HFFc6 (cell line): ENCODE measurements at places on chromosomes 16 and 17. TPM values are rescaled to one million over a fixed set of nuclear protein-coding genes. Genes with fewer than 3 reads are reported as not detected.

Gene ATP1B2
- not detected in 3 replicates for total RNA-seq

Gene SLFN12
- 27.4 to 36.0 TPM (median 32.1 TPM) in 3 replicates for total RNA-seq

GRCh38 chr17:38922538-38923297, 2.7 kb upstream of the LASP1NB start:
- DNase-seq: peak; percentile 52

Gene GNGT2
- total RNA-seq: not detected in 3 replicates

Gene HS3ST3A1
- total RNA-seq: 26.8 and 36.9 TPM in 2 replicates

DNA sequence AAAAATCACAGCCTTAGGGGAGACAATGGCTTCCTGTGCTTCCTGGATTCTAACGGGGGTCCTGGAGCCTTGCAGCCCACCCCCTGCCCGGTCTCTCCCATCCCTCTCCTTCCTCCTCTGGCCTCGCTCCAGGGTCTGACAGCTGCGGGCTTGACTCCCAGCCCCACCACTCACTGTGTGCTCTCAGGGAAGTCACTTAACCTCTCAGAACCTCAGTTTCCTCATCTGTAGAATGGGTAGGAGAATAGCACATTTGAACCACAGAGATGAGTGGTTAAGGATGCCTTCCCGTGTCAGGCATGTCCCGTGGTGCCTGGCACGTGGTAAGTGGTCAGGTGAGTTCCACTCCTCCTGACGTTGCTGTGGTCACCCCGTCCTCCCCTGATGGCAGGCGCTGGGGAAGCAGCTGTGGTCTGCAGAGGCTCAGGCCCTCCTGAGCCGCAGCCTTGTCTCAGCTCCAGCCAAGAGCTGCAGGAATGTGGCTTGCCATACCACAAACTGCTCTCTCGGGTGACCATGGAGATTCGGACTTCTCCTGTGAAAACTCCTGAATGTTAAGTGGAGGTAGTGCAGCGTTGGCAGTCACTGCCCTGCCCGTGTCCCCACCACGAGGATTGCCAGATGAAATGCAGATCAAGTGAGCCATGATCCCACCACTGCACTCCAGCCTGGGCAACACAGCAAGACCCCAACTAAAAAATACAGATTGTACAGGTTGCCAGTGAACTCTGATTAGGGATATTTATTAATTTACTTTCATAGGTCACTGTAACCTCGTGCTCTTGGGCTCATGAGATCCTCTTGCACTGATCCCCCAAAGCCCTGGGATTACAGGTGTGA, 85.7 kb downstream of the NT5M start:
- no peak for DNase-seq

DNA sequence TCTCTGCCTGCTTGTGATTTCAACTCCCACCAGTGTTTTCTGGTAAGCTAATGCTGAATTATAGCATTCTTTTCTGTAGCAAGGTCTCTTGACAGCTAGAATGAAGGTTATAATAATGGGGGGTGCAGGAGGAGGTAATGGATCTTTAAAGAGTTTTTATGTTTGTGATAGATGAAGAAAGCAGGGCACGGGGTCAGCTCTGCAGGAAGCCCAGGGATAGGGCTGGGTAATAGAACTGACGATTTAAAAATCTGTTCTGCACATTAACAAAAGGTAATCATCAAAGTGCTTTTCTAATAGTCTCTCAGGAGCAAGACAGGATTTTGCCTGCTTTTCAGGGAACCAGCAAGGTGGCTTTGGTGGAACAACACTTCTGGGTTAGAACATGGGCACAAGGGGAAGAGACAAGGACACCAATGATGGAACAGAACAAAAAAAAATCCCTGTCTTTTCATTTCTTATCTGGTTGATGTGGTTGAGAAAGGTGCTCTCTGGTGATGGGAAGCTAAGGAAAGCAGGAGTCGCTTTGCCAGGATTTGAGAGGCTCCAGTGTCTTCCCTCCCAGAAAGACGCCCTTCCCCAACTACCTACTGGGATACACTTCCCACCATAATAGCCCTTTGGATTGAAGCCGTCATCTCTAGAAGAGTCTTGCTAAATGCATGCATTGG, 263.1 kb downstream of the PHKB start:
- DNase-seq: no peak

GRCh38 chr17:14198575-14198974, 38.1 kb downstream of the CDRT15 start:
- DNase-seq: no peak

GRCh38 chr17:17999364-18000029, 26.8 kb downstream of the DRC3 start:
- no peak for DNase-seq

Gene PABPN1L
- total RNA-seq: not detected in 3 replicates

Gene ACACA
- 37.1 to 43.0 TPM (median 39.0 TPM) in 3 replicates for total RNA-seq

GRCh38 chr17:82014432-82014831, 8.2 kb downstream of the CENPX start:
- no peak for DNase-seq

GRCh38 chr17:75315541-75316243, 26.5 kb upstream of the SLC25A19 start:
- no peak for DNase-seq

- no peak for DNase-seq
These were observed 53.8 kb upstream of the CMIP start for GRCh38 chr16:81390840-81391239.

Gene GGA2
- total RNA-seq: 30.0 to 36.6 TPM (median 32.7 TPM) in 3 replicates

GRCh38 chr17:4362141-4362540, 4.3 kb downstream of the UBE2G1 start:
- no peak for DNase-seq

DNA sequence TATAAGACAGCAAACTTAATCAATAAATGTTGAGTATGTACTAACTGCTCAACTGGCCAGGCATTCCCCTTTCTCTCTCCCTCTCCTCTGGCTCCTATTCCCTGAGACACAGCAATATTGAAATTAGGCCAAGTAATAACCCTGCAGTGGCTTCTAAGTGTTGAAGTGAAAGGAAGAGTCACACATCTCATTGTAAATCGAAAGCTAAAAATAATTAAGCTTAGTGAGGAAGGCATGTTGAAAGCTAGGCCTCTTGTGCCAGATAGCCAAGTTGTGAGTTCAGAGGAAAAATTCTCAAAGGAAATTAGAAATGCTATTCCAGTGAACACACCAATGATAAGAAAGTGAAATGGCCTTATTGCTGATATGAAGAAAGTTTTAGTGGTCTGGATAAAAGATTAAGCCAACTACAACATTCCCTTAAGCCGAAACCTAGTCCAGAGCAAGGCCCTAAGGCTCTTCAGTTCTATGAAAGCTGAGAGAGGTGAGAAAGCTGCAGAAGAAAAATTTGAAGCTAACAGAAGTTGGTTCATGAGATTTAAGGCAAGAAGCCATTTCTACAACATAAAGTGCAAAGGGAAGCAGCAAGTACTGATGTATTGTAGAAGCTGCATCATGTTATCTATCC, 35.4 kb upstream of the ABCC11 start:
- DNase-seq: no peak

DNA sequence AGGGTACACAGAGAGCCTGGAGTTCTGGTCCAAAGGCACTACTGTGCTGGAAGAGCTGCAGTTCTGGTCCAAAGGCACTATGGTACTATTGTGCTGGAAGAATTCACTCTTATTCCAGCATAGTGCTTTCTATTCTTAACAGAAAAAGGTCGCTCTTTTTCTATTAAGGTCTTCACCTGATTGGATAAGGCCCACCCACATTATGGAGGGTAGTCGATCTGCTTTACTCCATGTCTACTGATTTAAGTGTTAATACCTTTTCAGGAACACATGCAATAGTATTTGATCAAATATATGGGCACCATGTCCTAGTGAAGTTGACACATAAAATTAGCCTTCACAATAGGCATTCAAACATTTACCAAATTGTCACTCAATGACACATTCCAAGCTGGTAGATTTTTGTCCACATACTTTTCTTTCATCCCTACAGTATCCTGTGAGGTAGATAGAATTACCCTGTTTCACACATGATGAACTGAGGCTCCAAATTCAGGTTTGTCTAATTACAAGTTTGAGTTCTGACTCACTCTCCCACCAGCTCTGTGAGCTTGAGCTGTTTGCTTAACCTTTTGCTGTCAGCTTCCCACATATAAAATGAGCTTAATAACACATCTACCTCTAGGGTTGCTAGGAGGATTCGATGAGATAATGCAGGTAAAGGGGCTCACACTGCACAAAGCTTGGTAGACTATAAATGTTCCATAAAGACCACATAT, 129.9 kb downstream of the AIPL1 start:
- no peak for DNase-seq

Gene CIBAR2
- total RNA-seq: not detected in 3 replicates

GRCh38 chr17:55580596-55581133, 69.4 kb upstream of the SMIM36 start:
- no peak for DNase-seq

GRCh38 chr16:10619271-10619849, 39.0 kb upstream of the EMP2 start:
- no peak for DNase-seq

DNA sequence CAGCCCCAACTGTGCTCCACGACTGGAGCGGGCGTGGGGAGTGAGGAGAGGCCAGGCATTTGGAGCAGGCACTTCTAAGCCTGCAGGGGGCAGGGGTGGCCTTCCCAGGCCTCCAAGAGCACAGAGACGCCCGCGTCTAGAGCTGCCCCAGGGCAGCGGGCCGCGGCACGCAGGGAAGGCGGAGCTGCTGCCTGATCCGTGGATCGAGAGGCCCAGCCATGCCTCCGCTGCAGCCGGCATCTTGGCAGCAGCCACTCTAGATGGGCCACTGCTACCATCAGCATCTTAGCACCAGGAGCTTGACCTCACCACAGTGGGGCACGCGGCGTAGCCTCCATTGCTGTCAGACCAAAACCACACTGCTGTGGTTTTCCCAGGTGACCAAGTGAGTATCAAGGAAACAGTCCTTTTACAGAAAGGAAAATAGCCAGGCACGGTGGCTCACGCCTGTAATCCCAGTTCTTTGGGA, 20.4 kb upstream of the WDR45B start:
- peak; percentile 50 for DNase-seq

DNA sequence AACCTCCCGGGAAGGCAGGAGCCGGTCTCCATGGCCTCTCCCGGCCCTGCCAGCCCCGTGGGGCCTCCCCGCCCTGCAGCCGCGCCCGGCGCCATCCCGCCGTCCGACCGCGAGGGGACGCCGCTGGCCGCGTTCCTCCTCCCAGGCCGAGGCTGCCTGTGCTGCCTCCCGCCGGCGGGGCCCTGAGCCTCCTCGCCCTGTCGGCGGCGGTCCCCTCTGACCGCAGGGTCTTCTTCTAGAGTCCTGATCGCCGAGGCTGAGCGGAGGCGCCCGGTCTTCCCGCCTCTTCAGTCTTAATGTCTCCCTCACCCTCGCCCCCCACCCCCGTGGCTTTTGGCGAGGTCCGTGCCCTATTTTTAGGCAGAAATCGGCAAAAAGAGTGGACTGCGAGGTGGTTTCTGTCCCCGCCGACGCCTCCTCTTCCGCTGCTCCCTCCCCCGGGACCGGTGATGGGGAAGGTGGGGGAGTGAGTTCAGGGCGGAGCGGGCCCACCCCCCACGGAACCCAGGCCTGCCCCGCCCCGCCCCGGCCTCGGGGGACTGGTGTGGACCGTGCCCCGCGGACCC, 794 bp upstream of the CPNE7 start:
- peak; percentile 63 for DNase-seq

DNA sequence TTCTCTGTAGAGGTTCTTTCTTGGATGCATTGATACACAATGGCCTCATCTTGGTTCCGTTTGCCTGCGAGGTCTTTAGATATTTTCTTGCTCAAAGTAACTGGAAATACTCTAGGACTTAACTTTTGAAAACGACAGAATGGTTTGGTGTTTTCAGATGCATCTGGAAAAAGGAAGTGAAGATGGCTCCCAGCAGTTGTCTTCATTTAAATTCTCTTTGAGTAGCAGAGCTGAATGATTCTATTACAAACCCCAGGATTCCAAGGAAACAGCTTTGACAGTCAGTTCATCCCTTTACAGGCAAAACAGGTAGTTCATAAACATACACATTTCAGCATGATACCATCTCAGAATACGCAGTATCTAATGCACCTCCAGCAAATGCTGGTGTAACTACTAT, 54.8 kb downstream of the PSMD12 start:
- no peak for DNase-seq

DNA sequence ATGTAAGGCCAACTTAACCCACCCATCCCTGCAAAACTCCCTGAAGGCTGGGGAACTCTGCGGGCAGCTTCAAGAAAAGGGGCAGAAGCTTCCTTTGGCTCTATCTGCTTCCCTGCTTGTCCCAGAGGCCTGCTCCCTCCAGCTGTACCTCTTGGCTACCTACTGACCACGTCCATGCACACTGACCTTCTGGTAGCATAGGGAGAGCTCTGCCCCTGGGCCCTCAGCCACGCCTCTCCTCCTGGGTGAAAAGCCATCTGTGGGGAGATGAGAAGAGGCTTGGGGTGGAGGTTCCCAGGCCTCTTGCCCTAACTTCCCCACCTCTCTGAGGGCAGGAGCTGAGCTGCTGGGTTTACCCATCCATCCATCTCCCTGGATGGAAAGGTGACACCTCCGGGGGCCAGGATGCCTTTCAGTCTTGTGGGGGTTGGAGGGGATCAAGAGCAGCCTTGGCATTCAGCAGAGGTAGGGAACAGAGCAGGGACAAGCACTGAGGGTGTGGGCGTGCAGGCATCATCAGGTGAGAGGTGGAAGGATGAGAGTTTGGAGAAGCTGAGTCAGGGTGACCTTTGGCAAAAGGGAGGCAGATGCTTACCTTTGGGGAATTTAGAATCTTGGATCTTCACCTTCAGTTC, 23.4 kb upstream of the MFSD6L start:
- no peak for DNase-seq

Gene ACBD4
- 5.0 to 7.6 TPM (median 6.8 TPM) in 3 replicates for total RNA-seq

Gene DHRS7C
- total RNA-seq: not detected in 3 replicates

DNA sequence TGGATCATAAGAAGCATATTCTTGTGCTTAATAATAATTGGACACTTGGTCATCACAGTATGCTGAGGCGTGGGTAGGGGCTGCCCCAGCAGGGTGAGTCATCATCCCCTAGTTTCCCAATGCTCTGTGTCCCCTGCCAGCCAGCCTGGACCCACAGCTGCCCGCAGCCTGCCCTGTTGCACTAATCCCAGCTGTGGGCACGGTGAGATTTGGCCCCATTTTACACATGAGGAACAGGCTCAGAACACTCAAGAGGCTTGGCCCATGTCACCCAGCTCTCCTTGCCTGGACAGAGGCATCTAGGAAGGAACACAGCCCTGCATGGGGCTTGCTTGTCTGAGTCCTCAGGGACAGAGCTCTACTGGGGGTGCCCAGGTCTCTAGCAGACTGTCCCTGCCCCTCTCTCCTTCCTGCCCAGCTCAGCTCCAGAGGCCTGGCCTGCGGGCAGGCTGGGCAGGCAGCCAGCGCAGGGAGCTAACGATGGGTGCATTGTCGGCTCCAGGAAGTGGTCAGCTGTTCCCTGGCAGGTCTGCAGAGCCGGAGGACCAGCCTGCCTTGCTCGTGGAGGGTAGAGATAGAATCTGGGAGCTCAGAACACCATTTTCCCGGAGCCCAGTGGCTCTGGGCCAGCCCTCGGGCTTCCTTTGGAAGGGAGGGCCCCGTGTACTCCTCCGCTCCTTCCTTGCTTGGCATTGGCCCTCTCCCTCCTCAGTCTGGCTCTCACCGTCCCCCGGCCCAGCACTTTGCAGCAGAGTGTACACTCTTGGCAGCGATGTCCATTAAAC, 189.4 kb downstream of the RAB11FIP4 start:
- DNase-seq: peak; percentile 83

DNA sequence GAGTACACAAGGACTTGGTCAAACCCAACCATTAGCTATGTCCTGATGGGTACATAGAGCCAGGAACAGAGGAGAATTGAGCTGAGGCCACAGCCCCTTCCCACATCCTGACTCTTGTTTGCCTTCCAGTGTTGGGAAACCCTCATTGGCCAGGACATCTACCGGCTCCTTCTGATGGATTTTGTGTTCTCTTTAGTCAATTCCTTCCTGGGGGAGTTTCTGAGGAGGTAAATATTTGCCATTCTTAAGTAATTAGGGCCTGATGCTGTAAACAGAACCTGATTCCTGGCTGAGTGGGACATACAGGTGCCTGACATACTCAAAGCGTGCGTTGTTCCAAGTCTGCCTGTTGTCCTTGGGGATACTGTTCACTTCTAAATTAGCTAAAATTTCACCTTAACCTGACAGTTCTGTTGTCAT, 42.6 kb downstream of the GDE1 start:
- DNase-seq: no peak
